CD4-positive, CD25-positive, alpha-beta regulatory T cell (primary cell): ENCODE measurements at places on chromosomes 16 and 17.

GRCh38 chr17:70677783-70678647, 508.7 kb downstream of the KCNJ2 start:
- no peak for DNase-seq

DNA sequence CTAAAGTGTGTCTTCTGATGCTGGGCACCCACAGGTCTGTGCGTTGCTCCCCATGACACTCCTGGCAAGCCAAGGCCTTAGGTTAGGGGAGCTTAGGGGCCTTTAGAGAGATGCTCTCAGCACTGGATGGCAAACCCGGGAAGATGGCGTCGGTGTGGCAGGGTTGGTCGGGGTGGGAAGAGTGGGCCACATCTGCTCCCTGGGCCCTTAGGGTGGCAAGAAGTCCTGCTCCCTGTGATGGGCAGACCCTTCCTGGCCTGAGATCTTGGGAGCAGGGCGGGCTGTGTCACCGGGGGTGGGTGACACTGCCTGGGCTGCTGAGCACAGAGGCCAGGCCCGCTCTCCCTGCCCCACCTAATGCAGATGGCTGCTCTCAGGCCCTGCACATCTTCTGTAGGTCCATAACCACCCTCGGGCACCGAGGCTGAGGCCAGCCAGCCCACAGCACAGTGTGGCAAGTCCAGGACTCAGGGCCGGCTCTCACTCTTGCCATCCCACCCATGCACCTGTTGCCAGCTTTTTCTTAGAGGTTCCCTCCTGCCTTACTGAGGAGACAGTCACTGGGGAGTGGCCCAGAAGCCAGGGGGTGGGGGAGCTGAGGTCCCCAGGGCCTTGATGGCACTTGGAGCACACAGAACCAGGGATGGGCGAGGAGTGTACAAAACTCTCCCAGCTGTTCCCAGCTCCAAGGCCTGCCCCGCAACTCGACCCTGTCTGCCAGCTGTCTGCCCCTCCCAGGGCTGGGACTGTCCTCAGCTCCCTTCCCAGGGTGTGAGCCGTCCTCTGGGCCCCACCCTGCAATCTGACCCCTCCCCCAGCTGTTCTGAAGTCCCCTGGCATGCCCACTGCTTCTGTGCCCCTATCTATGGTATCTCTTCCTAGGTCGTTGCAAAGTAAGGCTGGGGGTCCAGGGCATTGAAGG, 4.4 kb upstream of the MTSS2 start:
- no peak for DNase-seq

DNA sequence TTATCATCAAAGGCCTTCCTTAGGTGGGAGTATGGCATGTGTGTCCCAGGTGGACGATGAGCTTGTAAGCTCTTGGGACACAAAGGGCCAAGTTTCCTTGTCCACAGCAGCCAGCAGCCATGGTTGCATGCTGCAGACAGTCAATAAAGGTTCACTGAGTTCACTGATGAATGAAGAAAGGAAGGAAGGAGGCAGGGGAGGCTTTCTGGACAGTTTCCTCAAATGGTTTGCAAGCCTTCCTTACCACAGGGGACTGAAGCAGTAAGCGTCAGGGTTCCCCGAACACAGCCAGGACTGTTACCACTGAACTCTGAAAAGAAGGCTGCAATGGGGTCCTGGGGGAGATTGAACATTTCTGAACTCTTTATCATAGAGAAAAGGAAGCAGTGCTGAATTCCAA, 111.1 kb downstream of the GAS7 start:
- DNase-seq, result no peak

DNA sequence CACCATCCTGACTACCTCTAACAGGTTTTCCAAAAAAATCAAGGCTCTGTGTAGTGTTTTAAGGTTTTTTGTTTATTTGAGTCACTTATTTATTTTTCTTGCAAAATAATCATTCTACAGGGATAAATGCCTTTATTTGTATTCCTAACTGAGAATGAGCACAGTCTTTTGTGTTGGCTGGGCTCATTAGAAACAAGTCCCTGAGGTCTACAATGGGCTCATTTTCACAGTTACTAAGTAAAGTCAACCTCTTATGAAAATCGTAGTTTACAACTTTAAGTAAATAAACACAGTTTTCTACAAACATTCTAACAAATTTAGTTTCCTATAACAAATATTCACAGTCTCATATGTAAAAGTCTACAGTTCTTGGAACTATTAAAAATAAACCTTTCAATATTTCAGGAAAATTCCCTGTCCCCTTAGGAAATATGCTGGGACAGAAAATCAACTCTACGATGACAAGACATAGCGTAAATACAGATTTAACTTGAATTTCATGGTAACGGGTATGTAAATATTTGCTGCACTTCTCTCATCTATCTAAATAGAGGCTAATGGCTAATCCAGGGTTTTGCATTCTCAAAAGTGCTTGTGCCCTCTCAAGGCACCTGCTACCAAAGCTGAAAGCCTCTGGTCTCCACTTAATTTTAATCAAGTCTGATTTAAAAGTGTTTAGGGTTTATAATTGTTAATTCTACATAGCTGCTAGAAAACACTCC, 31.5 kb upstream of the CDH5 start:
- no peak for DNase-seq

DNA sequence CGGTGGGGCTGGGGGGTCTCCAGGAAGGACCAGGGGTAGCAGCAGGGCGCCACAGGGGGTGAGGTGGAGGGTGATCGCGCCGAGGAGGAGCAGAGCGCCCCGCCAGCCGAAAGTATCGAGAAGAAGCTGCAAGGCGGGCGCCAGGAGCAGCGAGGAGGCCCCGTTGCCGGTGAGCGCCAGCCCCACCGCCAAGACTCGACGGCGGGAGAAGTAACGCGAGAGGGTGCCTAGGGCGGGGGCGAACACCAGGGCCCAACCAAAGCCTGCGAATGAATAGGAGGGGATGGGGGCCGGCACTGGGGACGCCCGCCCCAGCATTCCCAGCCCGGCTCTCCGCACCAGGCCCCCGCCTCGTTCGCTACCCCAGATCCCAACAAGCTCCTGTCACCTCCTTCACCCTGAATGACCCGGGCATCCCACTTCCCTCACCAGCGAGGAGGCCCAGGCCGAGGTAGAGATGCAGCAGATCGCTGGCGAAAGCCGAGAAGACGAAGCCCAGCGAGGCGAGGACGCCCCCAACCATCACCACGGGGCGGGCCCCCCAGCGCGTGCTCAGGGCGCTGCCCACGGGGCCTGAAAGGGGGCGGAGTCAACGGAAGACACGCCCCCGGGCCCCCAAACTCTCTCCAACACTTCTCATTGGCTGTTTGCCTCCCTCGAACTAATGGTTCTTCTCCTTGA, 1.3 kb downstream of the SLC16A11 start:
- DNase-seq, result no peak

GRCh38 chr17:1045456-1045855, 48.5 kb downstream of the TIMM22 start:
- no peak for DNase-seq

DNA sequence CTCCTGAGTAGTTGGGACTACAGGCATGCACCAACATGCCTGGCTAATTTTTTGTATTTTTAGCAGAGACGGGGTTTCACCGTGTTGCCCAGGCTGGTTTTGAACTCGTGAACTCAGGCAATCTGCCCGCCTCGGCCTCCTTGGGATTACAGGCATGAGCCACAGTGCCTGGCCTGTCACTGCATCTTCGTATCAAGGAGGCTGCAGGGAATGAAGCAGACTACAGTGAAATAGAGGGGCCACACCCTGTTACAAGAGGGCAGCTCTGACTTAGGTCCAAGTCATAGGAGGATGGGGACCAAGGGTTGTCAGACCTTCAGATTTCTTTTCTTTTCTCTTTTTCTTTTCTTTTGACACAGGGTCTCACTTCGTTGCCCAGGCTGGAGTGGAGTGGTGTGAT, 28.7 kb downstream of the FA2H start:
- DNase-seq, result no peak

GRCh38 chr17:71402661-71403141, 718.1 kb upstream of the SOX9 start:
- no peak for DNase-seq

- DNase-seq, result no peak
These were observed 187.4 kb upstream of the WSB1 start for GRCh38 chr17:27106347-27106981.

DNA sequence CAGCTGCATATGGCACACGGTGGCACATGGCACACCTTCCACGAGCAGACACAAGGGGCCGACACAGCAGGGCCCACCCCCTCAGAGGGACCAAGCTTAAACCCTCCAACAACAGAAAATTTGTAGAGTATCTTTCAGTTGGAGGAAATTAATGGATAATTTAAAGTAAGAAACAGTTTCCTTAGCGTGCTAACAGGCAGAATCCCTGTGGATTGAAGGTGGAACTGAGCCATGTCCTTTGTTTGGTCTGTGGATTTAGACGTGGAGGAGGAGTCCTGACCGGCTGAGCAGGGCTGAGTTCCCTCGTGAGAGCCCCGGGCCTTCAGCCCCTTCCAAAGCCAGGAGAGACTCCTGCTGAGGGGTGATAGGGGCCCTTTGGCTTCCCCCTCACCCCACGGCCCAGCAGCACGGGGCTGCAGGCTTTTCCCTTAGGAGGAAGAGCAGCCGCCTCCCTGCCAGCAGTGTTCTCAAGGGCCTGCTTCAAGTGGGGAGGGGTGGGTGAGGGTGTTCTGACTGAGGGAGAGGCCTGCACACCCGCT, 1.4 kb upstream of the CYB561 start:
- no peak for DNase-seq

- DNase-seq, result no peak
These were observed 13.2 kb upstream of the FOXJ1 start for GRCh38 chr17:76154292-76154691.

DNA sequence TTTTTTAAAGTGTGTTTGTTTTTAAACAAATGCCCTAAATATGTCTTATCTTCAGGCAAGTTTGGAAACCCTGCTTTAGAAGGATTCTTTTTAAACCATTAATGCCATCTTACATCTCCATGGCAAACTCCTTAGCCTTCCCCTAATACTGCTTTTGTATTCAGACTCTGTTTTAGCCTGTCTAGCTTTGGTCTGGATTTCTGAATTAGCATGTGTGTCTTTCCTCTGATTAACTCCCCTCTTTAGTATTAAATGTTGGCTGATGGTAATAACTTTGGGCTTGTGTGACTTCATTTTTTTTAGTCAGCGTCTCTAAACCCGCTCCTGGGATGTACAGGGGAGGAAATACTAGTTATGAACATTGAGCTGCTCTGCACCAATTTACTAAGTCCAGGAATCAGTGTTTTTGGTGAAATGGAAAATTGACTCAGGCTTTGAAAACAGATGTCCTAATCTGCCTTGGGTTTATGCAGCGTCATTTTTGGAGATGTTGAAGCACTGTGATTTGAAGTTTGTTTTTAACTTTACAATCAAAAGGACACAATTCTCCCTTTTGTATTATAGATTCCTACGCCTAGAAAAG, 22.2 kb downstream of the WIPF2 start:
- DNase-seq, result no peak

DNA sequence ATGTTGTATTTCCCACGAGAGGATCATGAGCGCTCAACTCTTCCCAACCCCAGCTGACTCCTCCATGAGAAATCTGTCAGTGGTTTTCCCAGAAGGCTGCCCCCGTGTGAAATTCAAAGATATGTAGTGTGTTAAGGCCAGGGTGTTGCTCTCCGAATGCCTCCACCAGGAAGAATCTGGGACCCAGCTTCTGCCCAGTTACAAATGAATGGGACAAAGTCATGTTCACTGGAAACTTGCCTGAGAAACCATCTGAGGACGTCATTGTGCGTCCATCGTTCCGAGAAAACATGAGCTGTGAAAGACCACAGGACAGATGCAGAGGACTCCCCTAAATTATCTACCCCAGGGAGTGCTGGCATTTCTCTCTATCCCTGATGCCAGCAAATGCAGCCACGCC, 86.0 kb downstream of the AIPL1 start:
- no peak for DNase-seq

GRCh38 chr16:11004973-11005610, 60.7 kb downstream of the CLEC16A start:
- no peak for DNase-seq

- DNase-seq, result no peak
These were observed 140.1 kb downstream of the ITFG1 start for GRCh38 chr16:47320546-47321310.
